ENCODE measurements at places on chromosomes 1 and 21.

GRCh38 chr1:82048596-82048995, 247.9 kb downstream of the ADGRL2 start:
- DNase-seq: no peak

- no peak for DNase-seq
Measured at GRCh38 chr1:9778905-9779304, 44.9 kb downstream of the CLSTN1 start.

DNA sequence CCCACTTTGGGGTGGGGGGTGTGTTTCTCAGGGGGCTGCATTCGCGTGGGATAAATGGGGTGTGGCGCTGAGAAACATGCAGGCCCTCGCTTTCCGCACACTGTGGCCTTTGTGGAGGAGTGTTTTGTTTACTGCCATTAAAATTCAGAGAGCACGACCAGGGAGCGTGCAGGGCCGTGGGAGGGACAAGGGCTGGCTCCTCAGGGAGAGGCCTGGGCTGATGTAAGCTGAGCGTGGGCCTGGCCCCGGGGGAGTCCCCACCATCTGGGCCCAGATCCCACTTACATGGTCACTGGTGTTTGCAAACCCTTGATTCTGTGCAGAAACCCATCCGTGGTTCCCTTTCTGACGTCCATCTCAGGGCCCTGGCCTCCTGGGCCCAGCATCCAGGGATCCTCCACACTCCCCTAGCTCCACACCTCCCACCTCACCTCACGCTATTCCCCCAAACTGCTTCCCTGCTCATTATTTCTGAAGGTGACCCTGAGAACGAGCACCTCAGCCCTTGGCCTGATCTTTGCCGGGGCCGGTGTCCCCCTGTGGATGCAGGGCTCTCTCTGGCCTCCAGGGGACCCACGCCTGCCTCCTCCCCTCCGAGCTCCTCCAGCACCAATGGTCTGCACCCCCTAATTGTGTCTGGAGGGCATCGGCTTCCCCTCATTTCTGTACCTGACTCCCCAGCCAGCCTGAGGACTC, 92.5 kb upstream of the SIM2 start:
- no peak for DNase-seq

GRCh38 chr1:111770916-111771315, 15.2 kb downstream of the DDX20 start:
- no peak for DNase-seq

DNA sequence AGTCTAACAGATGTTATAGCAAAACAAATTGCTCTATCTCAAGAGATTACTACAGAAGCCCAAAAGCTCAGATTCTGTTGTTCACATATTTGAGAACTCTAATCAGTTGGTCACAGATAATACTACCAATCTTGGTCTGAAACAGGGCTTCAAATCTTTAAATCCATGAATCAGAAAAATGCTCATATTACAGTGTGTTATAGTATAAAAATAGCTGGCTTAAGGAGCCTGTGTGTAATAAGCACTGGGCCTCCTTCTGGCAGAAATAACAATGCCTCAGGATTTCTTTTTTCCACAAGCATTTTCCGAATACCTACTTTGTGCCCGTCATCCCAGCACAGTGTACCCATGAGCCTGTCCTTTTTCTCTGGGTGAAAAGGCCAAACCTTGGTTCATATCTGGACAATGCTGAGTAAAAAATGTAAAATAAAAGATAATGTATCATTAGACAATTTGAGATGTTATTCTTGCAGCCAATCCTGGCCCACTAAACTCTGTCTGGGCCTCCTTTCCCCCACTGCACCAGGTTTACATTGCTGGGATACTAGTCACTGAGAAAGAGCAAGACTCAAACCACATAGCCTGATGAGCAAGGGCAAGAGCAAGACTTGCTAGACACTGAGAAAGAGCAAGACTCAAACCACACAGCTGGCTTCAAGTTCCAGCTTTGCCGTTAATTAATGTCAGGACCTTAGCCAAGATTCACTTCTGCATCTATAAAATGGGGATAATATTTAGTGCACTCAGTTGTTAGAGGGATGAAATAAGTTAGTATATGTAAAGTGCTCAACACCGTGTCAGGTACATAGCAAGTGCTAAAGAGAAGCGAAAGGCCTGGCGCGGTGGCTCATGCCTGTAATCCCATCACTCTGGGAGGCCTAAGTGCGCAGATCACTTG, 17.0 kb upstream of the ADAR start:
- DNase-seq: no peak

DNA sequence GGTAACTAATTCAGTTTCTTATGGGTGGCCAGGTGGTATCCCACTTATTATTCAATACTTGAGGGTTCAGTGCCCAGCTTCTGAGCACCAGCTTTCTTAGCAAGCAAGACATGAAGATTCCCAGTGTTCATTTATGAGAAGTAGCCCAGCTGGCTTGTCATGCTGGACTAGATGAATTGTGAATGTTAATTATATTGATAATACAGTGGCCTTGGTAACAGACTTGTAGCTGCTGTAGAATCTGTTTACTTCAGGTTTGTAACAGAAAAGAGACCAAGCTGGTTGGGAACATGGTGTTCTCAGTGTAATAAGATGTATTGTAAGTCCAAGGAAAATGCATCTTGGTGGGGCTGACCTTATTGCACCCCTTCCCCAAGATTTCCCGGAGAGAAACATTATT, 10.1 kb downstream of the AHCYL1 start:
- DNase-seq: no peak

DNA sequence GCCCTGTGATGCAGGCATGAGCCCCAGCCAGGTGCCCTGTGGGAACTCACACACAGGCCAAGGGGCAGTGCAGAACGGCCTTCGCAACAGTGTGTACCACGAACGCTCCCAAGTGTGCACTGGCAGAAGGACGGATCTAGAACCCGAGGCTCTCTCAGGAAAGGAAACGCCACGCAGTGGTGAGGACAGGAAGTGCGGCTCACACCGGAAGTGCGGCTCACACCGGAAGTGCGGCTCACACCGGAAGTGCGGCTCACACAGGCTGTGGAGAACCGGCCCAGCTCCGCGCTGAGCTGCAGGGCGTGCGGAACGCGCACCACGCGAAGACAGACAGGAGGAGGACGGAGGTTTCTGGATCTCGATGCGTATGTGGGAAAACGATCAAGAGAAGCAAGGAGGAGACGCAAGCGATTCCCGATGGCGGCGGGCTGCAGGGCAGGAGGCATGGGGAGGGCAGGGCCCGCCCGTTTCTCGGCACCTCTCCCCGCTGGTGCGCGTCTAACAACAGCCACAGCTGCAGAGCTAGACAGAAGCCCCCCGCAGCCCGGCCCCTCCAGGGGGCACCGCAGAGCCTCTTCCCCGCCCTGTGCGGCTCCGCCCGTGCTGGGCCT, 35.9 kb upstream of the TMEM52 start:
- no peak for DNase-seq

GRCh38 chr1:173134029-173134428, 73.1 kb downstream of the TNFSF4 start:
- no peak for DNase-seq

- no peak for DNase-seq
Measured at GRCh38 chr1:34272152-34272551, 95.4 kb downstream of the C1orf94 start.

DNA sequence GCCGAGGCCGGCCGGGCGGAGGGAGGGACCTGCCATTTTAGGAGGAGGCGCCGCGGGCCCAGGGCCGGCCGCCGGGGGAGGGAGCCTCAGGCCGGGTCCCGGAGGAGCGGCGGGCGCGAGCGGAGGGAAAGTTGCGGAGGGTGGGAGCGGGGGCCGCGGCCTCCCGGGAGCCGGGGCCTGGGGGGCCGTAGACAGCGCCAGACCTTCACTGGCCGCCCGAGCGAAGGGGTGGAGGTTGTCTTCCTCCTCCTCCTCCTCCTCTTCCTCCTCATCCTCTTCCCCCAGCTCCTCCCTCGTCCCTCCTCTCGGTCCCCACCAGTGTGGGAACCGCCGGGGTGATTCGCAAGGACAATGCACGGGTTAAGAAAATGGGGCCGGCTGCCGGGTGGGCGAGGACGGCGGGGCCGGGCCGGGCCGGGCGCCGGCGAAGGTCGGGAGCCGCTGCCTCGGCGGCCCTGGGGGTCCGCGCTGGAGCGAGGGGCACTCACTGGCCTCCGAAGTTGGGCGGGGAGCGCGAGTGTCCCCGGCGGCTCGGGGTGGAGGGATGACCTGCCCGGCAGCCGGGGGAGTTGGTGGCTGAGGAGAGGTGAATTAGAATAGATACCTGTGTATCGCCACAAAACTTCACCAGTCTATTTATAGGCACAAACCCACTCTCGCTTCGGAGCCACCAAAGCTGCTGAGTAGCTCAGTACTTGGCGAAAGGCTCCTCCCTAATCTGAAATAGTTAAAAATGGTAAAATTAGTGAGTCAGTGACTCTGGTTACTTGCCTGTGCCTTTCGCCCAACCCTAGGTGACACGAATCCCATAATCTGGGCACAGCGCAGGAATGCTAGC, 1.3 kb downstream of the DYRK1A start:
- no peak for DNase-seq

DNA sequence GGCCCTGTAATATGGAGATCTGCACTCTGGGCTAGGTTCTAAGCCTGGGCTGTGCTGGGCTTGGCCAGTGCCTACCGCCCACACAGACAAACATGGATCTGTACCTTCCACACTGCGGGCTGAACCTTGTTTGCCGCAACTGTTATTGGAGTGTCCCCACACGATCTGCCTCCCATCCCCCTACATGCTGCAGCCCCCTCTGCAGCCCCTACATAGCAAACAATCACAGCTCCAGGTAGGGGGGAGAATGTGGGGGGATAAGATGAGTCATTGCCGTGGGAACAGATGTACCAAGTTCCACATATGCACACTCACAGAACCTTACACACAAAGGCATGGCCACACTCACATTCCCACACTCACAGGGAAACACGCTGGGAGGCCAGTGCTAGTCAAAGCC, 2.1 kb upstream of the HCRTR1 start:
- no peak for DNase-seq

DNA sequence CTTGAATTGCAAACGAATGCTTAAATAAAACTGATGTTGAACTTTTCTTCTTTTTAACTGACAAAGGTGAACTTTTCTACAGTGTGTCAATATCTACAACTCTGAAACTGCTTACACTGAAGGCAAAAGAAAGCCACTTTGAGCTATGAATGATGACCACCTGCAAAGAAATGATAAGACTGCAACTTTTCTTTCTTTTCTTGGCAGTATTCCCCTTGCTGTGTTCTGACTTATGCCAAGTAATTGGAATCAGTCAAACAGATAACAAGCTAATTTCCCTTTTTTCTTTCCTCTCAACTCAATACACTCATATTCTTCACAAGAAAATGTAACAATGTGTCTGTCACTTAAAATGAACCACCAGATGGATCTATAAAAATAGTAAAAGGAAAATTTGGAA, 588.1 kb upstream of the BRINP3 start:
- no peak for DNase-seq

- no peak for DNase-seq
Measured at GRCh38 chr1:220797553-220797952, 10.8 kb downstream of the MTARC1 start.

DNA sequence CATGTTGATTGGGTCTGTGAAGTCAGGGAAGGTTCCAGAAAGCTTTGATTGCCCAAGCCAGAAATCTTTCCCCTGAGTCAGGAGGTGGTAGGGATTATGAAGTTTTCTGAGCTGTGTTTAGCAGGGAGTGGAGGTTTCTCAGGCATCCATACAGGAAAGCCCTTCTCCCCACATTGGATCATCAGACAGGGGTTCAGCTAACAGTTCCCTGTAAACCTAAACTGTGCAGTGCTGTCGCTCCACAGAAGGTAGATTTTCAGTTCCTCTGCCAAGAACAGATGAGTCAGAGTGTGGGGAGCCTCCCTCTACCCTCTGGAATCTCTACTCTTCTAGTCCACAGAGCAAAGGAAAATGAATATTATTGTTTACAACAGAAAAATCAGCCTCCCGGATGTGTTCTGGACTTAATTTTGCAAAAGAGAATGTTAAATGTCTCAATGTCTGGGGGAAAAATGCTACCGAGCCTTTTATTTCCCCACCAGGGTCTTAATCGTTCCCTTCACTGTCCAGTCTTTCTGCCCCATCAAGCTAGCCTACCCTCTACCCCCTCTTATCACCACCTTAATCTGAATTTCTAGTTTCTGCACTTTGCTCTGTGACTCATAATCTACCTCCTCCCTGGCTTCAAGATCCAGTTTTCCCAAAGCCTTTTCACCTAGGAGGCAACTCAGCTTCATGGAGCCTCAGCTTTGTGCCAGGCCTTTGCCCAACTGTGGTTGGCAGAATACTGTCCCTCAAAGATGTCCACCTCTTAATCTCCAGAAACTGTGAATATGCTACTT, 355.6 kb downstream of the PRDM2 start:
- DNase-seq: peak; percentile 2

- DNase-seq: no peak
Measured at GRCh38 chr1:209774592-209774991, 9.8 kb downstream of the C1orf74 start.

GRCh38 chr1:195763146-195763906, 844.9 kb downstream of the KCNT2 start:
- no peak for DNase-seq

DNA sequence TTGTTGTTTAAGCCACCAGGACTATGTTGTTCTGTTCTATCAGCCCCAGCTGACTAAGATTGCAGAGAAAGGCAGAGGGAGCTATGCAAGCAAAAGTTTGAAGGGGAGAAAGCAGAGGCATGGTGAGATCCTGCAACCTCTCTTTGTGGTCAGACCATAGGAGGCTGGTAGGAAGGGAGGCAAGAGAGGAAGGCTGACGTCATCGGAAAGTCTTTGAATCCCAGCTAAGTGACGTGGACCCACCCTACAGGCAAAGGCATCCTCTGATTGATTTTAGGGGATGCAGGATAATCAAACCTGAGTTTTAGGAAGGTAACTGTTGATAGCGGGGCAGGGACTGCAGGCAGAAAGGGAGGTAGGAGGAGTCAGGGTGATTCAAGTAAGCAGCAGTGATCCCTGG, 23.3 kb upstream of the TNNI1 start:
- no peak for DNase-seq

GRCh38 chr1:53544728-53545515, 85.7 kb downstream of the DMRTB1 start:
- no peak for DNase-seq

DNA sequence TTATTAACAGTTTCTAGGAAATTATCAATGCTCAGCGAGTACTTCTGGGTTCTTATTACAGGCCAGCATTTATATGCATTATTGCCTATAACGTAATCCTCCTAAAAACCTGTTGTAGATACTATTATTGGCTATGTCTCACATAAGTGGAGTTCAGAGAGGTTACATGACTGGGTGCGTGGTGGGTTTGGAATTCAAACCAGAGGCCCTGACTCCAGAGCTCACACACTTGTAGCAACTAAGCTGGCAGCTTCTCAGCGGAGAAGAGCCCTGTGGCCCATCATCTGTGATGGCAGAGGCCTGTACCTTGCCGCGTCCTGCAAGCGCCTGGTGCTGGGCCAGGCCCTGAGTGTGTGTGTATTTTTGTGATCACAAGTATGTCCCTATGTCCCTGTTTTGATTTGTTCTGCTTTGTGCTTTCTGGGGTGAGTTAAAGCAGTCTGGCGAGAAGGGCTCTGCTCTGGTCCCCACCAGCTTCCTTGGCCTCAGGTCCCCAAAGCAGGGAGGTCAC, 66.7 kb downstream of the HTR6 start:
- no peak for DNase-seq

DNA sequence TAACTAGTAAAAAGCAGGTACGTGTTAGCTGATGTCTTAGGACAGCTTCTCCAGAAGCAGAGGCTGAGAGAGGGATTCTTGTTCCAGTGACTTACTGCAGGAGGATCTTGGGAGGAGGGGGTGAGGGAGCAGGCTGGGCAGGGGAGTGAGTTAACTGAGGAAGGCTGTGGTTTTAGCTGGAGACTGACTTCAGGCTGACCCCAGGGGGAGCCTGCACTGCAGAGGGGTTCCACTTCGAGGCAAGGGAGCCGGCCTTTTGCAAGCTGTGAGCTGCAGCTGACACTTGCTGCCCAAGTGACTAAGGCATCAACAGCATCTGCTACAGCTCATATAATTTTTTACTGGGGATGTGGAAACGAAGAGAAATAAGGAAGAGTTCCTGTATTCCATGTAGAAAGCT, 50.4 kb upstream of the SOD1 start:
- no peak for DNase-seq
